ENCODE measurements at places on chromosomes 16 and 17.
A peak's percentile ranks its signal among the peaks of the same experiment; 100 is the strongest.

DNA sequence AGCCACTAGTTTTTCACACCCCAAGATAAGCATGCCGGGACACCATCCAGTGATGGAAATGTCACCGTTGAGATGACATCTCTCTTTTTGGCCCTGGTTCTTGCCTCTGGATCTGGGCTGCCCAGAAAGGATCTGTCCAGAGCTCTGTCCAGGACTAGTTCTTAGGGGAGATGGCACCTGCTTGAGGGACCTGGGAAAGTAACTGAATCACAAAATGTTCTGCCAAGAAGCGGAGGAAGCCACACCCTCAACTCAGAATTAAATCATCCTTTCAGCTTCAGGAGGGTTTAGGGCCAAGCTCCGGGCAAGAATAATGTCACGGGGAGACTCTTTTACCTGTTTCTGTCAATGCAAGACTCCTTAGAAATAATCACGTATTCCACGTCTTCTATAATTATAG lies 248.6 kb downstream of the MAF start:
- no peak for DNase-seq

GRCh38 chr17:50881182-50881581 lies 15.0 kb upstream of the TOB1 start:
- DNase-seq, result no peak

DNA sequence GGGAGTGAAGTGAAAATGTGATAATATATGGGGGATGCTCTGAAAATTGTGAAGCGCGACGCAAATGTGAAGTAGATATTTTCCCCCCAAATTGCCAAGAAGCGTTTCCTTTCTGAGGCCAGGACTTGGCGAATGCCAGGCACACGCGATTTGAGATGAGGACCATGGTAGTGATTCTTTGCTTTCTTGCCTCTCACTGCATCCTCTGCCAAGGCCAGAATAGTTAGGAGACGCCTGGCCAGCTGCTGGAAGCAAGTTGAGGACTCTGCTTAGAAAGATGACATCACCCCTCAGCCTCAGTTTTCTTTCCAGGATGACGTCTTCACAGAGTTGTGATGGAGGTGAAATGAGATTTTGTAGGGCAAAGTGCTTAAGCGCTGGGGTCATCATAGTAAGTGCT lies 25.9 kb downstream of the PIPOX start:
- DNase-seq, result no peak

GRCh38 chr17:7677388-7678067 lies 9.8 kb downstream of the TP53 start:
- DNase-seq, result no peak

GRCh38 chr16:29805232-29806098 lies 864 bp upstream of the MAZ start:
- DNase-seq, result peak; percentile 87

- DNase-seq, result no peak
Measured at GRCh38 chr17:78919861-78920450, 5.2 kb downstream of the TIMP2 start.

GRCh38 chr16:87850009-87851006 lies 19.0 kb downstream of the SLC7A5 start:
- DNase-seq, result no peak

Measured in COLO829 (cell line).